ENCODE measurements at places on chromosomes 5 and 9.

GRCh38 chr5:172875505-172876279 is 41.6 kb downstream of the ERGIC1 start:
- no peak for DNase-seq

DNA sequence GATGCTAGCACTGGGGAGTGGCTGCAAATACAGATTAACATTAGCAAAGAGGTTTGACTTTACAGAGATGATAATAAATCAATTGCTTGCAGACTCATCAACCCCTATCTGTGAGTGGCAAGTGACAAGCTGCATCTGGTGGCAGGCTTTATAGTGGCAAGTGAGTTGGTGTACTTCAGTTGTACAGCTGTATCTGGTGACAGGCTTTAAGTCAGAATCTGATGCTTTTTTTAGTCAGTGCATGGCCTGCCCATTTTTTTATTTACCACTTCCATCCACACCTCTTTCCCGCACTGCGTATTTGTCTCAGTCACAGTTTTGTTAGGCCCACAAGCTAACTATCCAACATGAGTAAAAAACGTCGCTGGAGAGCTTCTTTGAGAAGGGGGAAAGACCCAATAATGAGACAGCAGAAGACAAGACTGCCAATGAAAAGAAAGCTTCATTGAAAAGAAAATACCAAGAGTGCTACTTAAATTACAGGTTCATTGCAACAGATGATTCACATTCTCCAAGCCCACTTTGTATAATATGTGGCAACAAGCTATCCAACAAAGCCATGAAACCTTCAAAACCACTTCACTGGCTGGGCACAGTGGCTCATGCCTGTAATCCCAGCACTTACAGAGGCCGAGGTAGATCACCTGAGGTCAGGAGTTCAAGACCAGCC is 23.1 kb downstream of the ANP32B start:
- DNase-seq: no peak

- DNase-seq: no peak
Observed at GRCh38 chr5:96197347-96197746, 235.7 kb upstream of the ELL2 start.

DNA sequence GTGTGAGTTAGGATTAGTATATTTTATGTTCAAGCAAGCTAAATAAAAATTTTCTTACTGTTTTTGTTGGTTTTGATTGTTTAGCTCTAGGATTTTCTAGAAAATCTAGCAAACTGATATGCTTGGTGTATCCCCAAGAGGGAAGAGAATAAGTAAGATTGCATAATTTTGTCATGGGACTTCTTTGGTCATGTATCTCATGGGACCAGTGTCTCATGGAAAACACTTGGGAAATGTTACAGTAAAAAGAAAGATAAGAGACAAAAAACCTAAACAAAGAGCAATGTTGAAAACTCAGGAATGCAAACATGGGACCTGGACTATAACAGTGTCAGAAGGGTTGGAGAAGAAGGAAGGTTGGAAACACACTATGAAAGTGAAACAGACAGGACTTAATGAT is 119.4 kb downstream of the TLR4 start:
- no peak for DNase-seq

GRCh38 chr5:138570871-138571270 is 4.3 kb downstream of the HSPA9 start:
- DNase-seq: no peak

DNA sequence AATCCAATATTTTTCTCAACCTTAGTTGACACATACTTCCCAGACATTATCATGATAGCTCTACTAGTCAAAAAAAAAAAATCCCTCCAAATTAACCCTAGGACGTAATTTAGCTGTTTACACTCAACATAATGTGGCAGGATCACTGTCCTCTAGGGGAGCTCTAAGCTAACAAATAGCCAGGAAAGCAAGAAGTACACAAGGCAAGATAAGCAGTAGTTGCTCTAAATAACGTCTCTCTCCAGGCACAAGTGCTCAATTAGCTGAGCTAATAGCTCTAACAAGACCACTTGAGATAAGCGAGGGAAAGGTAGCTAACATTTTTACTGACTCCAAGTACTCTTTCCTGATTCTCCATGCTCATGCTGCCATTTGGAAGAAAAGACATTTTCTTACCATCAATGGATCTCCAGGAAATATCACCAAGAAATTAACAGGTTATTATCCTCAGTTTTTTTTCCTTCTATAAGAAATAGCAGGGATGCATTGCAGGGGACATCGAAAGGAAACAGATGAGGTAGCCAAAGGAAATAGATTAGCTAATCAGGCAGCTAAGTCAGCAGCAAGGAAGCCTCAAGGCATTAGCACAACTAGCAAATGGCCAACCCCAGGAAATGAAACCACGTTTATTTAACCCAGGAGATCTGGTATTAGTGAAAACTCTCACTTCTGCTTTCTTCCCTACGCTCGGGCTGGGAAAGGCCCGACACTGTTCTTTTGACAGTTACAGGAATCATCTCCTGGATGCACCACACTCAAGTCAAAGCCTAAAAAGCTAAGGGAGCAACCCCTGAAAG is 614.1 kb downstream of the PTPRD start:
- no peak for DNase-seq

GRCh38 chr9:75950998-75951397 is 60.5 kb downstream of the PCSK5 start:
- DNase-seq: no peak

GRCh38 chr5:39202597-39203274 is 16.6 kb downstream of the FYB1 start:
- DNase-seq: no peak

DNA sequence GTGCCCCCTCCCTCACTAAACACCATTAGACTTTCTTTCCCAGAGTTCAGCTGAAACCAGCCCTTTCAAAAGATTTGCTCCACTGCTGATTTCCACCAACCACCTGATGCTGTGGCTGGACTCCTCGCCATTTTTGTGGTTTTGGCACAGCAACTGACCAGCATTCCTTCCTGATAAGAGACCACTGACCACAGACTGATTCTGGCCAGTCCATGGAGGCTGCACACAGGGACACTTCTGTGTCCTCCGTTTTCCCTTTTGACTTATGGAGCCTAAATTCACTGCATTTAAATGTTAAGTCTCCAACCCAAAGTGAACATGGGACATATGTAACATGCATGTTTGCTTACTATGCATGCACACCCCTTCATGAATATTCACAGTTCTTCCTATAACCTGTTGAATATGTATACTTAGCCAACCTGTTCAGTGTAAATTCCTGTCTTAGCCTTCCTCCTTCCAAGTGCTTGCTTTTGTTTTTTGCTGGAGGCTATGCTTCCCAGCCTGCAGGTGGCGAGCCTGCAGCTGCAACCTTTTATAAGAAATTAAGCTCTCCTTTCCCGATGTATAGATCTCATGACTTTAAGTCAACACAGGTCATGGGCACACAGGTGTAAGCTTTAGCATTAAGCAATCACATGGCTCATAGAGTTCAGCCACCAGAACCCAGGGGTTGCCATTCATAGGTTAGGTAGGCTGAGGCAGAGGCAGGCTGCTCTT is 78.7 kb downstream of the ACTL7B start:
- no peak for DNase-seq

DNA sequence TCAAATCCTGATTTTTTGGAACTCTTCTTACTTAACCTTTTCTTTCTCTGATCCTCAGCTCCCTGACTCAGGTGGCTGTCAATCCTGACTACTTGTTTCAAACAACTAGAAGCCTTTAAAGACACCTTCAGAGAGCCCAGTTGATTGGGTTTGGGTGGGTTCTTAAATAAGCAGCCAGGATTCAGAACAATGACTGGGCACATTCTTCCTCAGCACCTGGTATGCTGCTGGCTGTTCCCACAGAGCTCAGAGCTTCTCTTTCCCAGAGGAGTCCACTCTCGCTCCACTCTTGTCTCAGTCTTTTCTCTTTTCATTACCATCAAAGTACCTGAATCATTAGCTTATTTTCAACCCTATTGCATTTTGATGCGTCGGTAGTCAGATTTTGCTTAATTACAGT is 22.5 kb downstream of the PCSK5 start:
- no peak for DNase-seq

DNA sequence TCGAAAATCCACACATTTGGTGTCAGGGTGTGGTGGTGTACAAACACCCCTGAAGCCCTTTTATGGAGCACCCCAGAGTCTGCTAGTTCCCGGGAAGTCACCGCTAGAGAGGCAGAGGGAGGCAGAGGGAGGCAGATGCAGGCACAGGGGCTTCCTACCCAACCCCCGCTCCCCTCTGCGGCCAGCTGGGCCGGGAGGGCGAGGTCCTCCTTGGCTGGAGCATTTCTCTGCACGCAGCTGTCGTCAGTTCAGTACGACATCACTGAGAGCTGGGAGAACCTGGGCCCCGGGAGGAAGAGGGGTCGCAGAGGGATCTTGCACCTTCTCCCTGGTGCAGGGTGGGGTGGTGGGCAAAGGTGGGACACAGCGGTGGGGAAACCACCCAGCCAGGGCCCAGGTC is 15.8 kb upstream of the UBAC1 start:
- no peak for DNase-seq

- no peak for DNase-seq
Observed at GRCh38 chr9:88812938-88813637, 178.2 kb upstream of the S1PR3 start.

GRCh38 chr5:109516390-109516789 is 106.6 kb upstream of the PJA2 start:
- no peak for DNase-seq

DNA sequence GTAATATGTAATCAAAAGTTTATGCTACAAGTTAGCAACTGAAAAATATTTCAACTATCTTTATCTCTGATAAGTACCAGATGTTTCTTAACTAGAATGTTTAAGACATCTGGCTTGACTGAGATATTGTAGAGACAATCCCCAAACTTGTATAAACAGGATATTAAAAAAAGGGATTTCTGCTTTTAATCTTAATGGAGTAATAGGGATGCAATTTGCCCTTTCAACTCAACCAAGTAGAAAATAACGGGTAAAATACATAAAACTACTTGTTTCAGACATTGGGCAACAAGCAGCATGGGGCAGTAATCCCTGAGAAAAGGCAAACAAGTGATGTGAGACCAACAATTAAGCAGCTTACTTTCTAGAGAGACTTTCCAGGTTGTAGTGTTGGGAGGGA is 9.4 kb upstream of the ADAMTS12 start:
- no peak for DNase-seq

Data from stimulated activated naive B cell treated with anti-CD40 and anti-IgM and Interleukin-4, amounts not matched to agents 10 μg/mL and 1 μg/mL and 100 μg/mL, for 72 hours (primary cell).